ENCODE measurements at places on chromosomes 5 and 9.

- DNase-seq: no peak
These were observed at the start of gene FREM1 for GRCh38 chr9:14909961-14910805. FREM1 (minus strand) TSS chr9:14910428; CDS start chr9:14868977, 41,451 bp downstream.

GRCh38 chr5:33507426-33507825, 66.7 kb downstream of the TARS1 start:
- no peak for DNase-seq

GRCh38 chr9:106799152-106799551, 63.8 kb upstream of the ZNF462 start:
- no peak for DNase-seq

GRCh38 chr9:115127191-115127817, 9.3 kb upstream of the TNC start:
- DNase-seq: no peak

- no peak for DNase-seq
These were observed 1351.3 kb upstream of the NUDT12 start for GRCh38 chr5:104913841-104914281.

DNA sequence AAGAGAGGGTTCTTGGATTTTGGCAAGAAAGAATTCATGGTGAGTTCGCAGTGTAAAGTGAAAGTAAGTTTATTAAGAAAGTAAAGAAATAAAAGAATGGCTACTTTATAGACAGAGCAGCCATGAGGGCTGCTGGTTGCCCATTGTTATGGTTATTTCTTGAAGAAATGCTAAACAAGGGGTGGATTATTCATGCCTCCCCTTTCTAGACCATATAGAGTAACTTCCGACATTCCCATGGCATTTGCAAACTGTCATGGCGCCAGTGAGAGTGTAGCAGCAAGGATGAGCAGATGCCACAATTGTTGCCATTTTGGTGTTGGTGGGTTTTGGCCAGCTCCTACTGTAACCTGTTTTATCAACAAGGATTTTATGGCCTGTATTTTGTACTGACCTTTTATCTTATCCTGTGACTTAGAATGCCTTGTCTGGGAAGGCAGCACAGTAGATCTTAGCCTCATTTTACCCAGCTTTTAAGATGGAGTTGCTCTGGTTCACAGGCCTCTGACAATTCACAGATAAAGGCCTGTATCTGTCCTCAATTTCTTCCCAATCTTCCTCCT, 1026.1 kb upstream of the DMAC1 start:
- no peak for DNase-seq

- DNase-seq: no peak
These were observed 311.8 kb downstream of the DNAH5 start for GRCh38 chr5:13632676-13633075.

DNA sequence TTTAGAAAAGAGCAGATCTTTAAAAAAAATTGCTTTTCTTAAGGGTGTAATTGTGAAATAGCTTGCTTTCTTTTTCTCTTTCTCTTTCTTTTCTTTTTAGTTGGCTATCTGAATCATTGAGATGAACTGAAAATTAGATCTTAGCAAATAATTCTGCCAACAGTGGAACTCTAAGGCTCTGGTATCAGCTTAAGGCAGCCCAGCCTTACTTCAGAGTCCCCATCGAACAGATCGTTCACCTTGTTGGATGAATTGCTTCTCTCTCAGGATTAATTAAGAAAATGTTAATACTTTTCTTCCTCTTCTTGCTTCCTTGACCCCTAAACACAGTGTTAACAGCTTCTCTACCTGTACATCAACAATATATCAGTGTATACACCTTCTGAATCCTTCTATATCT, 92.1 kb downstream of the ZCCHC7 start:
- no peak for DNase-seq

All from amygdala (tissue), 56 donors.